NCI-H774 (cell line): ENCODE measurements at places on chromosomes 12 and 14.

- no peak for DNase-seq
Measured at GRCh38 chr12:117093918-117094630, 5.1 kb downstream of the TESC start.

GRCh38 chr12:88870000-88870737 lies 289.9 kb upstream of the KITLG start:
- no peak for DNase-seq

DNA sequence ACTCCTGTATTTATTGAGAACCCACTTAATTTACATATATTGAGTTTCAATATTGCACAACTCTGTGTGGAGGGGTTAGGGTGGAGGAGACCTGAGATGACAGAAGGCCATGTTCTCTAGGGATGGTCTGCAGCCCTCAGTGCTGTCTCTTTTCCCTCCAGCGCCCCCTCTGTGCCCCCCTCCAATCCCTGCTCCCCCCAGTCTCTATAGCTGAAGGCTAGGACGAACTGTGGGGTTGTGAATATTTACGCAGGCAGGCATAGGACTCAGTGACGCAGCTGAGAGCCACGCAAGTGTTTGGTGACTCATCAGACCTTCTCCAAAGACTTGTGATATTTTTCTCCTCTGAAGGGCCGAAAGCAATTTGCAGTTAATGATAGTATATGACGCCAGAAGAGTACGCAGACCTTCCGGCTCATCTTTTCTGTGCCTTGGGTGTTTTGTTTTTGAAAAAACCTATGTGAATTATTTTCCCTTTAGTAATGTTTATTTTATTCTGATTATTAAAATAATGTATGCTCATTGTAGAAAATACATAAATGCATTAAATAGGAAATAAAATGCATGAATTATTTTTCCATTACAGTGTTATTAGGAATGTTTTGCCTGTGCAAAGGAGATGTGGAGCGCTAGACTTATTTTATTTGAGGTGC lies 85.3 kb downstream of the SLC25A47 start:
- no peak for DNase-seq

DNA sequence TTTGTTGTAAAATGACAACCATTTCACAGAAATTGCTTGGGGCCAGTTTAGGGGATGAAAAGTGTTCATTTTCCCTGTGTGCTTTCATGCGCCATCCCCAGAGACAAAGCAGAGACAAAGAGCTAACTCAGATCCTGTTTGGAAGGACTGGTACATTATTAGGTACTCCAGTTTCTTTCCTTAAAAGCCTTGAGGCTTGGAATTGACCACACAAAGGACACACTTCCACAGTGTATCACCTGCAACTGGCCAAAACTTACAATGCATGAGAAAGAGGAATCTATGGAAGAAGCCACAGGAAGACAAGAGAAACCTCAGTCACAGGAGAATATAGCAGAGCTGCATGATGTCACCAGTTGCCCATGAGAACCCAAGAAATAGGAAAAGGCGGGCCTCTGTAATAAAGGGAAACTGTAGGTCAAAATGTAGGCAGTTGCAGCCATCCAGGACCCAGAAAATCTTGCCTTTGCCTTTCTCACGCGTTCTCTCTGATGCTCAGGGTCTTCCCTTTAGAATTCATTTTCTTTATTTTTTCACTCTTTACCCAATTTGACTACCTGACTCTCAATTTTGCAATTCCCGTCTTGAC lies 339.0 kb downstream of the RMST start:
- DNase-seq, result no peak

DNA sequence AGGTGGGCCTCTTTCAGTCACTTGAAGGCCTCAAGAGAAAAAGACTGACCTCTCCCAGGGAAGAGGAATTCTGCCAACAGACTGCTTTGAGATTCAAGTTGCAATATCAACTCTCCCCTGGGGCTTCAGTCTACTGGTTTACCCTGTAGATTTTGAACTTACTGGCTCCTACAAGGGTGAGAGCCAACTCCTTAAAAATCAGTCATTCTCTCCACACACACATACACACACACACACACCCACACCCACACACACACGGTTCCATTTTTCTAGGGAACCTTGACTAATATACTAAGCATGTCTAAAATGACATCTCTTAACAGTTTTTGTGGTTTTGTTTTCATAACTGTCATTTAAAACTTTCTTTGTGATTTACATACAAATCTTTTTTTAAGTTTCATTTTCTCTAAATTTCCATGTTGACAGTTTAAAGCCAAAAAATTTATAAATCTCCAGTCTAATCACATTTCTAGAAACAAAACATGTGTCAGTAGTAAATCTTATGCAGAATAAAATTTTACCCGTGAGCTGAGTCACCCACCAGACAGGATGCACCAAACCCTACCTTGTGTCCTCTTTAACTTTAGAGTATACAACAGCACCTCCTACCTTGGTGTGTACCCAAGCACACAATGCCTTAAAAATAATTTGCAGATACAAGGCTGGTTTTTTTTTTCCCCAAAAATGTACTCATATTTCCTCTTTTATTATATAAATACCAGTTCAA lies 394.6 kb downstream of the AEBP2 start:
- DNase-seq, result no peak

GRCh38 chr12:49750027-49750995 lies 9.0 kb downstream of the TMBIM6 start:
- DNase-seq, result no peak

DNA sequence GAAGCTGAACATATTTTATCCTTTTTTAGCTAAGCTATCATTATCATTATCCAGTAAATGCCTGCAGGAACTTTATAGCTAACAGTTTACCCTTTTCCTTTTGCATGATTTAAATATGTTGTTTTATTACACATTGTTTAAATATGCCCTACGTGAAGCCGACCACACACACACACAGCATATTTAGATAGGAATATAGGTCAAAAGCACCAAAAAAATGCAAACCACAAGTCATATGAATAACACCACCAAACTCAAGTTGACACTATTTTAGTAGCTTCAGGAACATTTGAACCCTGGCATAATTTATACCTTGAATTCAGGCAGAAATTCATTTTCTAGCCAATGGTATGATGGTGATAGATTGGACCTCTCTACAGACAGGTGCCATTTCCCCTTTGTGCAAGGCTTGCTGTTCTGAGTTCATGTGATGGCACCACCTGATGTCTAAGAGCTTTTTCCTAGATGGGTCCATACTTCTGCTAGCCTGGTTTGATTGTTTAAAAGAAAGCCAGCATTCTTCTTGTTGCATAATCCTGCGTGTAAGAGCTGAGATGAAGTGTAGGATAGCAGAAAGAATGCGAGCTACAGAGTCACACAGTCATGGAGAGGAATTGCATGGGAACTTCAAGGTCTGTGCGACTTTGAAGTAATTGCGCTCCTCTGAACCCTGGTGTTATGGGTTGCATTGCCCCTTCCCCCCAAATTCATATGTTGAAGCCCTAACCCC lies 454.8 kb upstream of the SOX5 start:
- no peak for DNase-seq

DNA sequence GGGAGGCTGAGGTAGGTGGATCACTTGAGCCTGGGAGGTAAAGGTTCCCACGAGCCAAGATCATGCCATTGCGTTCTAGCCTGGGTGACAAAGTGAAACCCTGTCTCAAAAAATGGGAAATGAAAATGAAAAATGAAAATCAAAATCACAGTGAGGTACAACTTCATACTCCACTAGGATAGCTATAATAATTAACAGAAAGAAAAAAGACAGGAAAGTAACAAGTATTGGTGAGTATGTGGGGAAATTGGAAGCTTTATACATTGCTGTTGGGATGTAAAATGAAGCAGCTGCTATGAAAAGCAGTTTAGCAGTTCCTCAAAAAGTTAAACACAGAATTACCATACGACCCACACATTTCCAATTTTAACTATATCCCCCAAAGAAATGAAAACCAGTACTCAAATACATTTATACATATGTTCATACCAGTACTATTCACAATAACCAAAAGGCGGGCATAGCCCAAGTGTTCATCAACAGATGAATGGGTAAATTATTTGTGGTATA lies 22.2 kb downstream of the SGPP1 start:
- DNase-seq, result no peak

DNA sequence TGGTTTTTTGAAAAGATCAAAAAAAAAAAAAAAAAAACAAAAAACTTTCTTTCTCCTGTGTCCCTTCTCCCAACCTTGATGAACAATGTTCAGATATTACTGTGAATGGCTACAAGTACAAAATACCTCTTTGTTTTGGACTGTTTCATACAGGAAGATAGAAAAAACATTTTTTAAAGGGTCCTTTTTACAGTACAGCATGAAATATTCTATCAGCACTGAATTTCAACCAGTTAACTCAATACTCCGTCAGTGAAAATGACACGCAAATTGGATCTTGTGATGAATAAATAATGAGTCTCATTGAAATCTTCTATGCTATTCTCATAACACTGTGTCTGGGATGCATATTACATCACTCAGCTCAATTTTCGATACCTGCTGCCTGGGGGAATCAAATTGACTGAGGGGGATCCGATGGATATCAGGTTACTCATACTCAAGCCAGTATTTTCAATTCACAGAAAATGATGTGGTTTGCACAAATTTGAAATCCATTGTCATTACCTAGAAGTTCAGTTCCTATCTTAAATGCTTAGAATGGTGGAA lies 179.6 kb downstream of the TMTC2 start:
- no peak for DNase-seq

DNA sequence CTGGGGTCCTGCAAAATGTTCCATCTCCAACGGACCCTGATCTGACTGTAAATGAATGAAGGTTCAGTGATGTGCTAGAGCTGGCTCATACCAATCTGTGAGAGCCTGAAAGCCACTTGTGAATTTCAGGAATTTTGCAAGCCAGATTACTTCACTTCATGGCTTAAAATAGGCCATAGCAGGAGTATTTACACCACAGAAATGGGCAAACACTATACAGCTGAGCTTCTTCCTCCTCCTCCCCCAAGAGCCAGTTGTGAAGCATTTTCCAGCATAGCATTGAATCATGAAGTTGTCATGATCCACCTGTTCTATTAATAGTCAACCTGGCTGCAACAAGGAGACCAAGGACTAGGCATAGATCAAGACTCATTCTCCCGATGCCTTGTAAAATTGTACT lies 141.3 kb upstream of the RASSF8 start:
- DNase-seq, result no peak

- DNase-seq, result peak; percentile 89
Measured at GRCh38 chr12:107131832-107132616, 38.7 kb upstream of the CRY1 start.

DNA sequence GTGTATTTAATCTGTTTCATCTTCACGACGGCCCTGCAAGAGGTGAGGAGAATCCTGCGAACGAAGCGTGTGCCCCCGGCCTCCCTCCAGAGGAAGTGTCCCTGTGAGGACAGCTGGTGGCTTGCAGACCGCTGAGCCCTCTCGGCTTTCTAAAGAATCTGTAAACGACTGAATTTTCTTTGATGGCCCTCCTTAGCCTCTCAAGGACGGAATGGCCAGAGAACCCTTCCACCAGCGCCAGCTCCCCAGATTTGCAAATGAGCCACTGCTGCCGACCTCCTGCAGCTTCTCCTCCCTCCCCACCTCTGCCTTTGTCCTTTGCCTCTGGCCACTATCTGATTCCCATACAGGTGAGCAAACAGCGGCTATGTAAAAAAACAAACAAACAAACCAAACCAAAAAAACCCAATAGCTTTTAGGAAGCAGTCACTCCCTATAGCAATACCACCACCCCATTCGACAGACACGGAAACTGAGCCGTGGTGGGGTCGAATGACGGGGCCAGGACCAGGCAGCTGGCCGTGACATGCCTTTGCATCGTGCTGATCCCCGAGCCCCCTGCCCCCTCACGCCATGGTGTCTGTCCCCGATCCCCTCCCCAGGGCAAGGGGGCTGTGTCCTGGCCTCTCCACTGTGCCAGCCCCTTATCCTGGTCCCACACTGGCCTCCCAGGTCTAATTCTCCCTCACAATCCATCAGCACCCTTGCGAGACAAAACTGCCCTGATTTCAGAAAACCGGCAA lies 23.6 kb downstream of the RFLNA start:
- DNase-seq, result peak; percentile 40

DNA sequence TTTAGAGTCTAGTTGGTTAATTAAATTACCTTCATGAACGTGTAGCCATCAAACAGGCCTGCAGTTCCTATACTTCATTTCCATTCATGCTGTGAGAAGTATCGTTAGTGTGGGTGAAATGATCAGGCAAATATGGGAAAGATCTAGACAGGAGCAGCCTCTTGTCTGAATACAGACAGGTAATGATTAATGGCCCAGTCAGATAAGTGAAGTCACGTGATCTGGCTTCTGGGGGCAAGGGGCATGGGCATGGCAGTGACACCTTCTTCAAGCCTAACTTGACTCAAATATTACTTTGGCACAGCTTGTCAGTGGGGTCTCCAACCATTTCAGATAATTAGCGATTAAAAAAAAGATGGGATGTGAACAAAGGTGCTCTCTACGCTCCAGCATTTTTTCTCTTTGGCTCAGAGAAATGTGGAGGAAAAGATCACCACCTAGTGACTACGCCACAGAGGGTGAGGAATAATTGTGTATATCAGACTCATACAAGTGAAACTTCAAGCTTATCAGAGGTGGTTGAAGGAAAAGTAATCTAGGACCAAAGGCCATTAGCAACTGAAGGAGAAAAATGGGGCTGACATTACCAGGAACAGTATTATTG lies 17.8 kb downstream of the GUCY2C start:
- no peak for DNase-seq

GRCh38 chr12:32418903-32419519 lies 19.7 kb downstream of the FGD4 start:
- DNase-seq, result no peak

DNA sequence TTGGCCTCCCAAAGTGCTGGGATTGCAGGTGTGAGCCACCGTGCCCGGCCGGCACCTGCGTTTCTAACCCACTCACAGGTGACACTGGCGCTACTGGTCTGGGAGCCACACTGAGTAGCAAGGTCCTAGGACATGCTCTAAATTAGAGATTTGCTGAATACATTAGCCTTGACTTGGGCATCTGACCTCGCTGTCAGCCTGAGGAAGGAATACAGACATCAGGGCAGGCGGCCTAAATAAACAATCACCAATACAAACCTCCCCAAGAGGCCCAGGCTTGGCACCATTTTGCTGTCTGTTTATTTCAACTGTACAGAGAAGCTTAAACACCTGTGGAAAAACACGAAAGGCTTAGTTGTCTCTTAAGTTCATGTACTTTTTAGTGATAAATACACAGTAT lies 27.5 kb downstream of the P2RX4 start:
- peak; percentile 17 for DNase-seq

DNA sequence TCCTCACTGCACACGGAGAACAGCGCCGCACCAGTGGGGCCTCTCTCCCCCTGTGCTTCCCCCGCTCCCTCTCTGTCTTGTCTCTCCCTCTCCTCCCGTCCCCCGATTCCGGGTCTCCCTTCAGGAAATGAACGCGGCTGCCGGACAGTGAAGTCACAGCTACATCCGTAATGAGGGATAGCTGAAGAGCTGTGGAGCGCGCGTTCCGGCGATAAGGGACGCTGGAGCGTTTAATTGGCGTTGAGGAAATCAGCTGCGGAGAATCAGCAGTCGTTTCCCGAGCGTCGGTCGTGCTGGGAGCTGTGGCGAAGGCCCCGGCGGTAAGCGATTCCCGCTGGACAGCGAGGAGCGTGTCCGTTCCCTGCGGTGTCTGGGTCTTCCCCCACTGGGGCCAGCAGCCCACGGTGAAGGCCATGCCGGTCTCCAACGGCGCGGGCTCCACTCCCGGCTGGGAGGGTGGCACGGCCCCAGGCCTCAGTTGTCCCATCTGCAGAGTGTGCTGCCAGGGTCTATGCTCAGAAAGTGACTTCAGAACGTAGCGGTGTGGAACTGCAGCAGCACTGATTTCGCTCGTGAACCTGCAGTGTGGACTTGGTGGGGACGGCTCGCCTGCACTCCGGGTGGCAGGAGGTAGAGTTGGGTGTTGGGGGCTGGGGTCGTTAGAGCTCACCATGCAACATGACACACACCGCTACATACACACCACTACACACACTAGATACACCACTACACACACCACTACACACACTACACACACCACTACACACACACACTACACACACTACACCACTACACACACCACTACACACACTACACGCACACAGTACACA lies 10.9 kb downstream of the NOC4L start:
- no peak for DNase-seq
